ENCODE measurements at places on chromosomes 16 and 17. TPM values are rescaled to one million over a fixed set of nuclear protein-coding genes. Genes with fewer than 3 reads are reported as not detected.

DNA sequence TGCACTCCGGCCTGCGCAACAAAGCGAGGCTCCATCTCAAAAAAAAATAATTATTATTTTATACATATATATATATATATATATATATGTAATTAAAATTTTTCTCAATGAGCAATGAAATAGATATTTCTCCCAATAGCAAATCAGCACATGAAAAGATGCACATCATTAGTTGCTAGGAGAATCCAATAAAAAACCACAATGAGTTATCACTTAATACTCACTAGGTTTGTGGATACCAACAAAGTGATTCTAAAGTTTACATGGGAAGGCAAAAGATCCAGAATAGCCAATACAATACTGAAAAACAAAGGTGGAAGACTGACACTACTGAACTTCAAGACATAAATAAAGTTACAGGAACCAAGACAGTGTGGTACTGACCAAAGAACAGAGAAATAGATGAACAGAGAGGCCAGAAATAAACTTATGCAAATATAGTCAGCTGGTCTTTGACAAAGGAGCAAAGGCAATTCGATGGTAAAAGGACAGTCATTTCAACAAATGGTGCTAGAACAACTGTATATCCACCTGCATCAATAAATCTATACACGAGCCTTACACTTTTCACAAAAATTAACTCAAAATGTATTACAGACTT is 13.6 kb downstream of the SMG6 start:
- DNase-seq = no peak

DNA sequence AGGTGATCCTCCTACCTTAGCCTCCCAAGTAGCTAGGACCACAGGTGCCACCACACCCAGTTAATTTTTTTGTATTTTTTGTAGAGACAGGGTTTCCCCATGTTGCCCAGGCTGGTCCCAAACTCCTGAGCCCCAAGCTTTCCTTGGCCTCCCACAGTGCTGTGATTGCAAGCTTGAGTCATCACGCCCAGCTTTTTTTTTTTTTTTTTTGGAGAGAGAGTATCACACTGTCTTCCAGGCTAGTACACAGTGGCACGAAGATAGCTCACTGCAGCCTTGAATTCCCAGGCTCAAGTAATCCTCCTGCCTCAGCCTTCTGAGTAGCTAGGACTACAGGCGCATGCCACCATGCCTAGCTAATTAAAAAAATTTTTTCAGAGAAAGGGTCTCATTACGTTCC is 27.2 kb downstream of the HEATR9 start:
- peak; percentile 34 for DNase-seq

DNA sequence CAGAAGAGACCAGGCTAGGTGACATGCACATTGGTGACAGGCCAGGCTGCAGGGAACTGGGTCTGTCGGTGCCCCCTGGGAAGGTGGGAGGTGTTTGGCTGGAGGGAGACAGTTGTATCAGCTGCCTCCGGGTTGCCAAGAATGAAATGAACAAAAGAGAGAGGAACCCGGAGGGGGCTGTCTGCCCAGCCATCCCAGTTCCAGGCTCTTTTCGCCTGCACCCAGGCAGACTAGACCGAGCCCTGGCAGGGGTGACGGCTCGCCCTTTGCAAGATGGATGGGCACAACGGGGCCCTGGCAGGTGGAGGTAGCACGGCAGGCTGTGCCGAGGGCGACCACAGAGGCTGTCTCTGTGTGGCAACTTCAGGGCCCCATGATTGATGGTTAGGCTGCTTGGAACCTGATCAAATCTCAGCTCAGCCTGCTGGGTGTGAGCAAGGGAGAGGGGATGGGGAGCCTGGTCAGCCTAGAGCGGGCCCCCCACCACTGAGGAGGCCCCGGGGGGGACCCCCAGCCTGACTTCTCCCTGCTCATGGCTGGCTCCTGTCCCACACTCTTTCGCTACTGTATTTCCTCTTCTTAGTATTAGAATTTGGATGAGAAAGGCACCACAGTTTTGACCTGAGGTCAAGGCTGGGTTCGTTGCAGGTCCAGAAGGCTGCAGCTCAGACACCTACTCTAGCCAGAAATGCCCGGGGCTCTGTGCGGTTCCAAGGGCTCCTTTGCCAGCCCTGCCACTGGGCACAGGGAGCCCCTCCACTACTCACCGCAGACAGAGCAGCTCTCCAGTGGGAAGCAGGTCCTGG is 118.9 kb upstream of the CHMP6 start:
- DNase-seq = no peak

DNA sequence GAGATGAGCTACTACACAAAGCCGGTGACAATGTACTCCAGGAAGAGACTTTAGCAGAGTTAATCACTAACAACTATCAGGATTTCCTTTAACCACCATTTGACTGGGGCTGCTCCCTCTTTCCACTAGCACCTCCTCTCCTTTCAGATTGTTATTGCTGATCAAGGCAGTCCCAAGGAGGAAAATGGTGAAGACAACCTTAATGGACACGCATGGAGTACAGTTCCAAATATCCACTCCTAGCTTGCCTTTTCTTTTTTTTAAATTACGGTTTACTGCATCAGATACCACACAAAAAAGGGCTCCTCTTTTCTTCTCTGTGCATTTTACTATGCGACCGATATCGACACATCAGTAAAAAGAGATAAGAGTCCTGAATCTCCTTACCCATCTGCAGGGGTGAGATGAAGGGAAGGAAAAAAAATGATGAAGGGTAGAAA is 30.9 kb downstream of the FAM222B start:
- DNase-seq = peak; percentile 44

Gene KRT25
- total RNA-seq = not detected

GRCh38 chr17:82489117-82489516 is 30.4 kb upstream of the FOXK2 start:
- no peak for DNase-seq

Gene KRT31
- total RNA-seq = not detected

DNA sequence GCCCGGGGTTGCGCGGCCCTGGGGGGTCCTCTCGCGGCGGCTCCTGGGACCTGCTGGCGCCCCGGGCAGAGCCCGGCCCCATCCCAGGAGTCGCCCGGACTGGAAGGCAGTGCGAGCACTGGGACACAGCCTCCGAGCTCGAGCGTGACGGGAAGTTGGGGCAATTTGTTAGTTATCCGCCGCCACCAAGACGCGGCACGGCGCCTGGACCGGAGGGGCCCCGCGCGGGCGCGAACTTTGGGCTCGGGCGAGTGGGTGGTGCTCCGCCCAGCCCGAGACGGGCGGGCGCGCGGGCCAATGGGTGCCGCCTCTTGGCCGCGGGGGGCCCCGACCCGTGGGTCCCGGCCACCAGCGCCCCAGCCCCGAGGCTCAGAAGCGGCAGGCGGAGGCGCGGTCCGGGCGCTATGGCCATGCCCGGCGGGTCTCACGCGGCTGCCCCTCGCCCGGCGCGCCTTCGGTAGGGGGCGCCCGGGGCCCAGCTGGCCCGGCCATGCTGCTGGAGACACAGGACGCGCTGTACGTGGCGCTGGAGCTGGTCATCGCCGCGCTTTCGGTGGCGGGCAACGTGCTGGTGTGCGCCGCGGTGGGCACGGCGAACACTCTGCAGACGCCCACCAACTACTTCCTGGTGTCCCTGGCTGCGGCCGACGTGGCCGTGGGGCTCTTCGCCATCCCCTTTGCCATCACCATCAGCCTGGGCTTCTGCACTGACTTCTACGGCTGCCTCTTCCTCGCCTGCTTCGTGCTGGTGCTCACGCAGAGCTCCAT is at the start of gene ADORA2B:
TSS of gene ADORA2B (plus strand) at position 372 of the 768 bp plus-strand sequence. CDS start at position 491, 119 bp downstream.
- DNase-seq = no peak

DNA sequence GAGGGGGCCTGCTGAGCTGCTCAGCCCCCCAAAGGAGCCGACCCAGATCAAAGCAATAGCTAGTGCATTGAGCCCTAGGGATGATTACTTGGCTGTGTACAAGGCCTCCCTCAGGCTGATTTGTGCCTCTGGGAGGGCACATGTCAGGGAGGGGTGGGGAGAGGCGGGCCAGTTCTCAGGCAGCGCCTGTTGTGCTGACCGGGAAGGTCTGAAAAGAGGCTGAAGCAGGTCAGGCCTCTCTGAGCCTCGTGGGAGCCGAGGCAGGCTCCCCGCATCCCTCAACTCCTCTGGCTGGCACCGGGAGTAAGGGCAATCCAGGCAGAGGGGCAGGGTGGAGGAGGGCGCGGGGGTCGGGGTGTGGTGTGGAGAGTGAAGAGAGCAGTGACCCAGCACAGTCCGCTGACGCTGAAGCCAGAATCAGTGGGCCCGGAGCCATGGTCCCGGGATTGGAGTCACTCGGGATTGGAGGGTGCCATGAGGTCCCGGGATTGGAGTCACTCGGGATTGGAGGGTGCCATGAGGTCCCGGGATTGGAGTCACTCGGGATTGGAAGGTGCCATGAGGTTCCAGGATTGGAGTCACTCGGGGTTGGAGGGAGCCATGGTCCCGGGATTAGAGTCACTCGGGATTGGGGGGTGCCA is 3.0 kb downstream of the DCXR start:
- DNase-seq = no peak

GRCh38 chr17:3905017-3905520 is 11.2 kb downstream of the P2RX1 start:
- no peak for DNase-seq

Gene PRRT2
- 0.60 TPM for total RNA-seq

- no peak for DNase-seq
Measured at GRCh38 chr17:66730461-66730923, 104.4 kb upstream of the CACNG5 start.

- DNase-seq = peak; percentile 17
Measured at GRCh38 chr17:62966426-62967204, 580 bp downstream of the TANC2 start.

- peak; percentile 49 for DNase-seq
Measured at GRCh38 chr16:89556750-89557689, 3.5 kb upstream of the RPL13 start.

Gene RCVRN
- total RNA-seq = not detected

DNA sequence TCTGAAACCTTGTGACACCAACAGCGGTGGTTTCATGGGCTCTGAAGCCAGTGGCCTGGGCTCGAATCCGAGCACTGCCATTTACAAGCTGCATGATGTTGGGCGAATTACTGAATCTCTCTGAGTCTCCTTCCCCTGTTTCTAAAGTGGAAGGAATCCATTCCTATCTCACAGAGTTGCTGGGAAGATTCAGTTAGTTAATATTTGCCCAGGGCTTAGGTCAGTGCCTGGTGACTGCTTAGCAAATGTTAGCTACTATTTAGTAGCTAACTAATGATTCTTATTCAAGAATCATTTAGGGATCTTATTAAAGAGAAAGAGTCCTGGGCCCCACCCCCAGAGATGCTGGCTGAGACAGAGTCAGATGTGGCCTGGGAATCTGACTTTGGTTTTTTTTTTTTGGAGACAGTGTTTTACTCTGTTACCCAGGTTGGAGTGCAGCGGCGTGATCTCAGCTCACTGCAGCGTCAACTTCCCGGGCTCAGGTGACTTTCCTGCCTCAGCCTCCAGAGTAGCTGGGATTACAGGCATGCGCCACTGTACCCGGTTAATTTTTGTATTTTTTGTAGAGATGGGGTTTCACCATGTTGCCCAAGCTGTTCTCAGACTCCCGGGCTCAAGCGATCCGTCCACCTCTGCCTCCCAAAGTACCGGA is 33.6 kb upstream of the RAI1 start:
- DNase-seq = no peak

- DNase-seq = no peak
Measured at GRCh38 chr17:21075739-21076085, 32.9 kb upstream of the USP22 start.

Gene ALOXE3
- 0.60 TPM for total RNA-seq

GRCh38 chr17:36133602-36134236 is 30.1 kb downstream of the CCL4 start:
- DNase-seq = no peak

Gene GAST
- total RNA-seq = not detected

GRCh38 chr16:55678161-55678821 is 22.5 kb downstream of the SLC6A2 start:
- DNase-seq = no peak

- DNase-seq = peak; percentile 92
Measured at GRCh38 chr16:89505204-89506112, 2.7 kb upstream of the SPG7 start.

GRCh38 chr16:7513429-7513828 is 180.8 kb downstream of the RBFOX1 start:
- peak; percentile 27 for DNase-seq

GRCh38 chr16:30407804-30408534 is 563 bp downstream of the ZNF771 start:
- no peak for DNase-seq

DNA sequence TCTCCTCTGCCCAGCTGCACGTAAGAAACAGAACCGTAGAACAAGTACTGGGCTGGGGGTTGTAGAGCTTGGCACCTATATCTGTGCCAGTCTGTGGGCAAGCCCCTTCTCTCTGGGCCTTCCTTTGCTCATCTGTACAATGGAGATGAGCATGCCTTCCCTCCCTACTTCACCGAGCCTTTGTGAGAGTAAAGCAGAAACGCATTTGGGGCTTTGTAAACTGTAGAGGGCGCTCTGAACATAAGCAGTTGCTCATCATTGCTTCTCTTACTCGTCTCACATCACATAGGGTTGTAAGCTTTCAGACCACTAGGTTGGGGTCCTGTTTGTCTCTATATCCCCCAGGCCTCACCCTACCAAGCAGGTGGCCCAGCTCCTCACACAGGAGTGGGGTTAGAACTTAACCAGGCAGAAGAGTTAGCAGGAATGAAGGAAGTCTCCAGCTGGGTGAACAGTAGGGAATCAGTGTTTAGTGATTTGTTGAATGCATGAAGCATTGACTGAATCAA is 15.1 kb downstream of the SAMD14 start:
- DNase-seq = peak; percentile 47

GRCh38 chr17:80035937-80036714 is at the start of gene CCDC40:
CCDC40 (plus strand) TSS chr17:80036642; CDS start chr17:80036663, 21 bp downstream.
- DNase-seq = peak; percentile 56

- DNase-seq = peak; percentile 79
Measured at GRCh38 chr17:2214047-2214928, 89.3 kb downstream of the SMG6 start.

GRCh38 chr16:87474566-87474996 is 18.2 kb downstream of the ZCCHC14 start:
- DNase-seq = no peak

DNA sequence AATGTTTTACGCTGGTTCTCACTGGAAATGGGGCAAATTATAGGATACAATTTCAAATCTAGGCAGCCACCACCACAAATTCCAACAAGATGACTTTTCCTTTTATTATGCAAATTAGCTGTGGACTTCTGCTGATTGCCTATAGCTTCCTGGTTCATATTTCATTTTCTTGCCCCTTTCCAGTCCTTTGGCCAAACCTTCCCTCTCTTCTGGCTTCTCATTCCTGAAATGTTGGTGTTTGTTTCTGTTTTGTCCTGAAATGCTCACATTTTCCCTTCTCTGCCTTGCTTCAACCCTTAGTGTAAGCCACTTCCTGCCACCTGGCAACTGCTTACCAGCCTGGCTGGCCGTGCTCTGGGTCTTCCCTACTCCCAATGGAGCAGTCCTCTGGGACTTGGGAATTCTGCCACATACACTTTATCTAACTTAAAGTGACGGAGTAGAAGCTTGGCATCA is 14.0 kb downstream of the PRSS54 start:
- DNase-seq = peak; percentile 52

- DNase-seq = no peak
Measured at GRCh38 chr17:9331279-9332131, 244.1 kb downstream of the STX8 start.

Gene ZSCAN10
- not detected for total RNA-seq

GRCh38 chr17:72984145-72984925 is 108.2 kb downstream of the SLC39A11 start:
- DNase-seq = peak; percentile 90

GRCh38 chr16:89187770-89188392 is 12.5 kb downstream of the SLC22A31 start:
- DNase-seq = peak; percentile 22
